Gastroesophageal sphincter (tissue), 4 donors: ENCODE measurements at places on chromosomes 7 and 10. TPM values are rescaled to one million over a fixed set of nuclear protein-coding genes. Genes with fewer than 3 reads are reported as not detected.
A peak's percentile ranks its signal among the peaks of the same experiment; 100 is the strongest.

DNA sequence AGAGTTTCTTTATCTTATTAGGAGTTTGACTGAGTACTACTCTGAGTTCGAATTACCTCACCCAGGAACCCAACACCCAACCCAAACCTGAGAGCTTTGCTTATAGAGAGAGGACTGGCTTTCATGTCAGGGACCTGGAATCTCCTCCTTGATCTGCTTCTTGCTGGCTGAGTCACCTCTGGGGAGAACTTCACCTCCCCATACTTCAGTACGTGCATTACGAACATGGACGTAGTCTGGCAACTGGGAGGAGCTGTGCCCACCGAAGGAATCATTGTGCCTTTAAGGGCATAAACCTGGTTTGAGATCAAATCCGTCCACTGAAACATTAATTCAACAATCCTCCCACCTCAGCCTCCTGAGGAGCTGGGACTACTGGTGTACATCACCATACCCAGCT is 12.2 kb upstream of the PSAP start:
- no peak for ATAC-seq

GRCh38 chr7:19567011-19567410 is 141.8 kb downstream of the POLR1F start:
- ATAC-seq = no peak

Gene C10orf90
- not detected for total RNA-seq

- ATAC-seq = no peak
Measured at GRCh38 chr7:111835066-111835465, 272.8 kb upstream of the IMMP2L start.

DNA sequence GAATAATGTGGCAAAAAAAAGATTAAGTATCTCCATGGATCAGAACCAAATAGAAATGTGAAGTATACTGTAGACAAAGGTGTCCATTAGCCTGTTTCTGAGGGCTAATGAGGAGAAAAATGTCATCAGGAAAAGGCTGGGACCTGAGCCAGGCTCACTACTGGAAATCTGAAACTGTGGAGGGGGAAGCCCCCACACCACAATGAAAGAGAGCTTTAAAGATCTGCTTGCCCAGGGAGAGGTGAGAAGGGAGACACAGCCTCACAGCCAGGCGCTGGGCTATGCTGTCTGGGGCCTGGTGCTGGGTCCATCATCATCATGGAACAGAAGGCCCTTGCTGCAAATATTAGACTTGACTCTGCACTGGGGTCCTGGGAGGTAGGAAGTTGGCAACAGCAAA is 90.4 kb downstream of the OSBPL3 start:
- no peak for ATAC-seq

DNA sequence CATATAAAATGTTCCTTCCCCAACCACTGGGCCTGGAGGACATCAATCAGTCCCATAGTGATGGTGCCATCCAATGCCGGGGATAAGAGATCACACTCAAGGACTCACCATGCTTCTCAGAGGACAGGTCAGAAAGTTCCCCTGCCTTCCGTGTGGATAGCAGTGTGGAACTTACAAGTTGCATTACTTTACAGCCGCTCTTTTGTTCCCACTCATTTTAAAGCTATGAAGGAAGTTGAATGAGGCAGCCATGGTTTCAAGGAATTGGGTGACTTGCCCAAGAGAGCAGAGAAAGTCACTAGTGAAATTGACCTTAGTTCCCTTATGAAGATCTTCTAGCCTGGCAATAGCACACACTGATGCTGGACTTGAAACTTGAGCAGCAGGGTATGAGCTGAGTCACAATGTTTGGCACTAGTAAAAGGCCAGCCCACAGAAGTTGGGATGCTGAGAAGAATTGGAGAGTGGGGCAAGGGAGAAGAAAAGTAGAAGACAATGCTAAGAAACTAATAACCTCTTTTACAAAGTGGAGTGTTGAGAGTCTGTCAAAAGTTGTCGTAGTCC is 78.7 kb downstream of the CXCL12 start:
- no peak for ATAC-seq

GRCh38 chr10:104337521-104337984 is 712 bp downstream of the ITPRIP start:
- peak; percentile 31 for ATAC-seq

DNA sequence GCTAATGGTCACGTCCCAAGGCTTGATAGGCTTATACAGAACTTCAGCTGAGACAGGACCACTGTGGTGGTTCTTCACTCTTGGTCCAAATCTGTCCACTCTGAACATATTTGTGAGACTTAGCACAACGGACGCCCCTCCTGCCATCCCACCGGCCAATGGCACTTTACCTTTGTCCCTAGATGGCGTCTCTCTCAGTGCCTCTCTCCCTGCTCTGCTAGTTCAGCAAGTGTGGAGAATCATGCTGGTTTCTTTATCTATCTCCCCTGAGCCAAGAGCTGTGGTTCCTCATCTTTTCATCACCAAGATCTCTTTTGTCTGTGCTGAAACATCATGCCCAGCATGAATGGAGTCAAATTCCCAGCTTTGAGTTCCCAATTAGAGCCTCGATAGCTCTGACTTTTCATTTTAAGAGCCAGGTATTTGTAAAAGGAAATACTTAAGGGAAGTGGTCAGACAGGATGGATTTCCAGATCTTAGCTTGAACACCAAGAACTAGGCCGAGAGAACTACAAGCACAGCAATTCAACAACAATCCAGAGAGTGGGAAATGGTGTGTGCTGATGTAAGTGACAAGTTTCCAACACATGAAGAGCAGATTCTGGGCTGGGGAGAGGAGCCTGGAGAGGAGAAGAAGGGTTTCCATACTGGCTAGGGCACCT is 69.5 kb downstream of the ZNF800 start:
- ATAC-seq = no peak

DNA sequence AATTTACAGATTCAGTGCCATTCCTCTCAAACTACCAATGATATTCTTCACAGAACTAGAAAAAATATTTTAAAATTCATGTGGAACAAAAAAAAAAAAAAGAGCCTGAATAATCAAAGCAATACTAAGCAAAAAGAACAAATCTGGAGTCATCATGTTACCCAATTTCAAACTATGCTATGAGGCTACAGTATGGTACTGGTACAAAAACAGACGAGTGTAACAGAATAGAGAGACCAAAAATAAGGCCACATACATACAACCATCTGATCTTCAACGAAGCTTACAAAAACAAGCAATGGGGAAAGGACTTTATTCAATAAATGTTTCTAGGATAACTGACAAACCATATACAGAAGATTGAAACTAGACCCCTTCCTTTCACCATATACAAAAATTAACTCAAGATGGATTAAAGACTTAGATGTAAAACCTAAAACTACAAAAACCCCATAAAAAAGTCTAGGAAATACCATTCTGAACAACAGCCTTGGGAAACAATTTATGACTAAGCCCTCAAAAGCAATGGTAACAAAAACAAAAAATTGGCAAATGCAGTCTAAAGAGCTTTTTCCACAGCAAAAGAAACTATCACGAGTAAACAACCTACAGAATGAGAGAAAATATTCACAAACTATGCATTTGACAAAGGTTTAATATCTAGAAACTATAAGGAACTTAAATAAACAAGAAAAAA is 207.7 kb downstream of the PTN start:
- ATAC-seq = no peak

Gene CLRN3
- not detected for total RNA-seq

Gene KCNMA1
- total RNA-seq = 389 TPM

DNA sequence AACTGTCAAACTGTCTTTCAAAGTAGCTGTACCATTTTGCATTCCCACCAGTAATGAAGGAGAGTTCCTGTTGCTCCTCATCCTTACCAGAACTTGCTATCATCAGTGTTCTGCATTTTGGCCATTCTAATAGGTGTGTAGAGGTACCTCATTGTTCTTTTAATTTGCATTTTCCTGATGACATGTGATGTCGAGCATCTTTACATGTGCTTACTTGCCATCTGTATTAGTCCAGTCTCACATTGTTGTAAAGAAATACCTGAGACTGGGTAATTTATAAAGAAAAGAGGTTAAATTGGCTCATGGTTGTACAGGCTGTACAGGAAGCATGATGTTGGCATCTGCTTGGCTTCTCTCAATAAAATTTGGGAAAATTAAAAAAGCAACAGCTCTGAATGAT is 38.7 kb upstream of the EEPD1 start:
- no peak for ATAC-seq

Gene MTPN
- total RNA-seq = 76.6 TPM

DNA sequence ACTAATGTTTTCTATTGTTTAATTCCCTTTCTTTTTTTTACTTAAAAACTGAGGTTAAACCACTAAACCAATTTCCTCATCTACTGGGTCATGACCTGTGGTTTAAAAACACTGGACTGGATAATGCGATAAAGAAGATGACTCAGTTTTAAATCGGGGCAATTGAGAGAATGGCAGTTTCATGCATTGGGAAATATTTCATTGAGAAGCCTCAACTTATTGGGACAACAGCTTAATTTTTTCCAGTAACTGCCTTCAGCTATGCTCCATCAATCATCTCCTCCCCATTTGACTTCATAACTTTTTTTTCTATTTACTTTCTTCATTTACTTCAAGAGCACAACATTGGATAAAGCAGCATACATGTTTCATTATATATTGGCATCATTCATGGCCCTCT is 61.8 kb upstream of the MET start:
- ATAC-seq = no peak

Gene SPRN
- total RNA-seq = 0.35 TPM

DNA sequence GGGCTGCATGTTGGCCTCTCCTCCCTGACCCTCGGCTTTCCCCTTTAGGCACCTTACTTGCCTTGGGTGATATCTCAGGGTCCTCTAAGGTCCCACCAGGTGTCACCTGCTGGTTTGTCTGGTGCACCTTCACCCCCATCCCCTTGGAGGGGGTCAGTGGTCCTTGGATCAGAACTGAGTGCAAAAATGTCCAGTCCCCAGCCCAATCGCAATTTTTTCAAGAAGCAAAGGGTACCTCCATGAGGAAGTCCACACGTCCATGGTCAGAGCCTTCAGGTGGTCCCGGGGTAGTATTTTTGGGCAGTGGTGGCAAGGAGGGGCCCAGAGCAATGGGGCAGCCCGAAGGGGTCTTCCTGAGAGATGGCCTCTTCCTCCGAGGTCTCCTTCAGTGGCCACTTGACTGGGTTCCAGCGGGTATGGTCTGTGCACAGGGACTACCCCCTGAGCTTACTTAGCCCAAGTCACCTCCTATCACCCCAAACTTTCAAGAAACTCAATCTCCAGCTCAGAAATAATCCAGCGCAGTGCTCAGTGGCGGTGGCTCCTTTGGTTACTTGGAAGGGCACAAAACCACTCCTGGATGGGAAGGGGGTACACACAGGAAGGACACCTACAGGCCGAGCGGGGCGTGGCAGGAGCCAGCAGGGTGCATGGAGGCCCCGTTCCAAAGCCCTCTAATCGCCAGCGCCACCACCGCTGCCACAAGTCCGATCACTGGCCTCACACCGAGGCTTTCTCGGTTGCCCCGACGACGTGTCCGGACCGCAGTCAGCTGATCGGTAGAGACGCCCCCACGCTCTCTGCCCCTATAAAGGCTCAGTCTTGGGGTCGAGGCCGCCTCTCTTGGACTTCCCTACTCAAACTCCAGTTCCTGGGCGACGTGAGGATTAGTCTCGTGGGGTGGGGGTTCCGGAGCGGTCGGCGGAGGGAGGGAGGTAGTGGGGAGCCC is 4.5 kb downstream of the SAP25 start:
- peak; percentile 32 for ATAC-seq

Gene IDI2
- total RNA-seq = not detected

DNA sequence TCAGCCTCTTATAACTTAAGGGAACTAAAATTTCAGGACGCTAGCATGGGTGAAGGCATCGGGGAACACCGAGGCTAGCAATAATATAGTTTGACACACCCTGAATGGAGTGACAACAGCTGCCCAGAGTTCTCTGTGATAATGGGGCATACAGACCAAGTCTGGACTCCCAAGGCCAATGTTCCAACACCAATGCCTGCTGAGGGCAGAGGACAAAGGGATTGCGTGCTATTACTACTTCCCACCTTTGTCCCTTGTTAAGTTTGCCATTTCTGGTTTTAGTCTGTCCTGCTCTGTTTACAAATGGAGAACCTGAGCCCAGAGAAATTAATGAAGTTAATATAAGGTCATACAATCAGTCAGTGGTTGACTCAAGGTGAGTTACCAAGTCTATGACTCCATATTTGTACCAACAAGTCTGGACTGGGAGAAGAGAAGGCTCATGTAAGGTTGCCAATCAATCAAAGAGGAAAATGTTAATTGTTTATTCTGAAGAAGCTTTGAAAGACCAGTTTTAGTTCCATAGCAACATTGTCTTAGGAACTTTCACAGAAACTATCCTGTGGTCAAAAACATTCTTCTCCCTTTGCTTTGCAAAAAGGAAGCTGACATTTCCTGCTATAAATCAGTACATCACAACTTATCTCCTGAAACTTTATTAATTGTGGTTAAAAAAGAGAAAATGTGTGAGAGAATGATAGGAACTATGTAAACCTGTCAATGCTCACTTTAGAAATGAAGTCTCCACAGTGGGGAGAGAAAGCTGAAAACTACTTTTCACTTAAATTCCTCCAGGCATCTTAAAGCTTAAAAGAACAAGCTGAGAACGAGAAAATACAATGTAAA is 74.5 kb downstream of the CCDC6 start:
- no peak for ATAC-seq

Gene MACC1
- under 0.01 TPM for total RNA-seq

DNA sequence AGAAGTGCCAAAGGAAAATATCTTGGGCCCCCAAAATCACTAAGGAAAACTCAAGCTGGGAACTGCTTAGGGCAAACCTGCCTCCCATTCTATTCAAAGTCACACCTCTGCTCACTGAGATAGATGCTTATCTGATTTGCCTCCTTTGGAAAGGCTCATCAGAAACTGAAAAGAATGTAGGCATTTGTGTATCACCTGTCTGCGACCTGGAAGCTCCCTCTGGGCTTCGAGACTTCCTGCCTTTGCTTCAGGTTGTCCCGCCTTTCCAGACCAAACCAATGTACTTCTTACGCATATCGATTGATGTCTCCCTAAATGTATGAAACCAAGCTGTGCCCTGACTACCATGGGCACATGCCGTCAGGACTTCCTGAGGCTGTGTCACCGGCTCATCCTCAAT is 14.5 kb upstream of the LRRC72 start:
- no peak for ATAC-seq

Gene GTF2IRD1
- total RNA-seq = 30.2 TPM
